Right cardiac atrium (tissue), 5 donors: ENCODE measurements at places on chromosomes 2 and 18.

DNA sequence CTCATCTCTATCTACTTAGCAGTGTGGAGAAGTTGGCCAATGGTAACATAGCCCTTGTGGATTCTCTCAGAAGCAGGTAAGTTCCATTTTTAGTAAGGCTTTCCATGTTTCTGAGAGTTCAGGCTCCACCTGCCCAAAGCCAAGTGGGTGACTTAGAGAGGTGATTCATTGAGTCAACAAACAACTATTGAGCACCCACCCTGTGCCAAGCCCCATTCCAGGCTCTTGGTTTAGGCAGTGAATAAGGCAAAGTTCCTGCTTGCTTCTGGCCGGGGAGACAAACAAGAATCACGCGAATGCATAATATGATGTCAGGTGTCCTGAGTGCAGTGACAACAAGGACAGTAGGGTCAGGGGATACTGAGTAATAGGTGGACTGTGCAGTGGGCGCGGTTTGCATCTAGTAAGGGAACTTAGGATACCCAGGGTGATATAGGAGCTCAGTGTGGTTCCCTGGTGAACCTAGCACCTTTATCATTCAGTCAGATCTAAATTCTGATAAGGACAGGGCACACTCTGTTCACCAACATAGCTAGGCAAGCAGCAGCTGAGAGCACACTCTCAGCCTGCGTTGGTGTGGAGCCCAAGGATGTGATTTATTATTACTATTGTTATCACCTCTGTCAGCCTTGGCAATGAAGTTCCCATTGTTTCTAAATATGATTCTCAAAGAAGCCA is 31.7 kb upstream of the KCTD1 start:
- no peak for DNase-seq

DNA sequence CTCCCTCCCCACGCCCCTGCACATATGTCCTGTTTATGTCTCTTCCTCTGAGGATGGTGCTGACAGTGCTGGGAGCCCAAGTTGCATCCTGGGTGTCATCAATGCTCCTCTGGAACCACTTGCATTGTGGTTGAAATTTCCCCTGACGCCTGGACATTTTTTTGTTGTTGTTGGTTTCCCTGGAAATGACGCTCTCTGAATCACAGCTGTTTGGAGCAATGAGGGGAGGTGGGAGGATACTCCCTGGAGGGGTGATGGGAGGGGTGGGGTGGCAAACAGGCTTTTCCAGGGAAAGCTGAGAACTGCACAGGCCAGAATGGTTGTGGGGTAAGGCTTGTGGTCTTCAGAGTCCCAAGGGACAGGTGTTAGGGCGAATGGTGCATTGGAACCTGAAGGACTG is 29.6 kb downstream of the CELF4 start:
- DNase-seq, result no peak

DNA sequence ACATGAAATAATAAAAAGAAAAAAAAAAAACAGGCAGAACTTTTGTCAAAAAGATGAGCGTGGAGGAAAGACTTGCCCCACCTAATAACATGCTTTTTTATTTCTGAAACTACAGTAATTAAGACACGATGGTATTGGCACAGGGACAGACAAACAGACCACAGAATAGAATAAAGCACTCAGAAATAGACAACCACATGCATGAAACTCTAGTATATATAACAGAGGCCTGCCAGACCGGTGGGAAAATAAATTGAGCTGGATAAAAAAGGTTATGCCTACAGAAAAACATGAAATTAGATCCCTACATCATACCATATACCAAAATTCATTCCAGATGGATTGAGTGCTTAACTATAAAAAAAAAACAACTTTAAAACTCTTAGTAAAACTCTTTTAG is 163.1 kb downstream of the NRP2 start:
- DNase-seq, result no peak

GRCh38 chr2:48940606-48941005 is 185.1 kb upstream of the LHCGR start:
- no peak for DNase-seq

GRCh38 chr2:29485631-29486030 is 370.4 kb downstream of the CLIP4 start:
- DNase-seq, result no peak

- no peak for DNase-seq
Observed at GRCh38 chr2:55138014-55138881, 88.0 kb upstream of the RTN4 start.

GRCh38 chr2:235414422-235414821 is 79.4 kb upstream of the AGAP1 start:
- peak; percentile 55 for DNase-seq

DNA sequence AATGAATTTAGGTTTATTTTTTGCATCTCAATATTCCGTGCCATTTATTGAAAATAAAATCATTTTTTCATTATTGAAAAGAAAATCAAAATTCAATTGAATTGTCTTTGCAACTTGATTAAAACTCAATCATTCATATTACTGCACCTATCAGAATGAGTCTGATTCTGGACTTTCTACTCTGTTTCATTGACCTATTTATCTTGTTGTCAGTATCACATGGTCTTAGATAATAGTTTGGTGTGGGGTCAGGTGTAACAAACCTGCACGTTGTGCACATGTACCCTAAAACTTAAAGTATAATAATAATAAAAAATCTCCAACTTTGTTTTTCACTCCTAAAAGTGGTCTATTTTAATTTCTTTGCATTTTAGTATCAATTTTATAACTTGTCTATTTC is 422.9 kb downstream of the RAD51AP2 start:
- DNase-seq, result no peak

- no peak for DNase-seq
Observed at GRCh38 chr2:58497168-58497567, 256.0 kb upstream of the FANCL start.

DNA sequence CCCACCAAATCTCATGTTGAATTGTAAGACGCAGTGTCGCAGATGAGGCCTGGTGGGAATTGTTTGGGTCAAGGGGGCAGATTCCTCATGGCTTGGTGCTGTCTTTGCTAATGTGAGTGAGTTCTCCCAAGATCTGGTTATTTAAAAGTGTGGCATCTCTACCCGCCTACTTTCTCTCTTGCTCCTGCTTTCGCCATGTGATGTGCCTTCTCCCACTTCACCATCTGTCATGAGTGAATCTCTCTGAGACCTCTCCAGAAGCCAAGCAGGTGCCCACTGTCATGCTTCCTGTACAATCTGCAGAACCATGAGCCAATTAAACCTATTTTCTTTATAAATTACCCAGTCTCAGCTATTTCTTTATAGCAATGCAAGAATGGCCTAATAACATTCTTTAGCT is 246.6 kb upstream of the CDH20 start:
- no peak for DNase-seq

- no peak for DNase-seq
Observed at GRCh38 chr2:133486771-133487191, 81.5 kb downstream of the NCKAP5 start.

DNA sequence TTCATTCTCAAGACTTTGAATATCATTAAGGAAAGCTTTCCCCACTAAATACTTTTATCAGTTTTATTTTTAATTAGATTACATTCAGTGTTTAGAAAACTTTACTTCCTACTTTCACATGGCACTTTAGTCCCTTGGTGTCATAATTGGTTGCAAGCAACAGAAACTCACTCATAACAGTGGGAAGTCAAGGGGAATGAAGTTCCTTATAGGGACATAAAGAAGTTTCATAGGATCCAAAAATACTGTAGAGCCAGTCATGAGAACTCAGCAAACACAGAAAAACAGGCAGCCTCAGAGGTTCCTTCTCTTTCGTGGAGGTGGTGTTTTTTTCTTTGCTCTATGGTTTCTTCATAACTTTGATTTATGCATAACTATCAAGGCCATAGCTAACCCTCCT is 809.0 kb downstream of the BCL11A start:
- no peak for DNase-seq

- no peak for DNase-seq
Observed at GRCh38 chr2:216073773-216074172, 7.8 kb downstream of the PECR start.

DNA sequence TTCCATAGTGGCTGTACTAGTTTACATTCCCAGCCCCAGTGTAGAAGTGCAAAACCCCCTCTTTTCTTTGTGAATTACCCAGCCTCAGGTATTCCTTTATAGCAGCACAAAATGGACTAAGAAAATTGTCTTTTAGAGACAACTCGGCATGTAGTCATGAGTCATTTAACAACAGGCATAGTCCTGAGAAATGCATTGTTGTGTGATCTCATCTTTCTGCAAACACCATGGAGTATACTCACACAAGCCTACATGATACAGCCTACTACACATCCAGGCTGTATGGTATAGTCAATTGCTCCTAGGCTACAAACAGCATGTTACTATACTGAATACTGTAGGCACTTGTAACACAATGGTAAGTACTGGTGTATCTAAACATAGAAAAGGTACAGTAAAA is 44.4 kb upstream of the MBP start:
- no peak for DNase-seq

DNA sequence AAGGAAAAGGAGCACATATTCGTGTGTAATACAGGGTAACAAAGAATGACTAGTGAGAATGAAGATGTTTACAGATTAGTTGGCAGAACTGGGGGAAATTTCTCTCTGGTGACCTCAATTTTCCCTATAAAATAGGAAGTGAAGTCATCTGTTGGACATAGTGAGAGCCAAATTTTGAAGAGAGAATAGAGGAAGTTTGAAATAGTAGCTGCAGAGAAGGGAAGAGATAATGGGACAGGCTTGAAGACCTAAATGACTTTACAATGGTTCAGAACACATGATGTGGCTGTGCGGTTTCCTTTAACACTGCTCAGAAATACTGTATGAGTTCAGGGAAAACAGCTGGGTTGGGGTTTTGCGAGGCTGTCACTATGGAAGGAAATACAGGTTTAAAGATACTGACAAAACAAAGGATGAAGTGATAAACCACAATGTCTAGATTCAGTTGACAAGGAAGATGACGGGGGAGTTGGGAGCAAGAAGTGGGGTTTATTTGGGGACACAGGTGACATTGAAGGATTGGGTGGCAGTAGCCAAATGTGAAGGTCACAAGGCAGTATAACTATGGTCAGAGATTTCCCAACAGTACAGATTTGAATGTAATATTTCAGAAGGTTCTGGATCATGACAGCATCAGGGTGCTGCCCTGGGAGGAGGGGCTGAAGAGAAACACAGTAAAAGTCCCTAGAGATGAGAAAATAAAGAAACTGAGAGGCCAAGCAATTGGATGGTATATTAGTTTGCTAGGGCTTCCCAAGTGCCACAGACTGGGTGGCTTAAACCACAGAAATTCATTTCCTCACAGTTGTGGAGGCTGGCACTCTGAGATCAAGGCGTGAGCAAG is 82.6 kb upstream of the TANK start:
- DNase-seq, result no peak
